ENCODE measurements at places on chromosomes 5 and 9.

GRCh38 chr5:32601623-32602295 lies 16.4 kb downstream of the SUB1 start:
- DNase-seq: no peak

GRCh38 chr5:150582241-150583109 lies 58.0 kb upstream of the SYNPO start:
- no peak for DNase-seq

DNA sequence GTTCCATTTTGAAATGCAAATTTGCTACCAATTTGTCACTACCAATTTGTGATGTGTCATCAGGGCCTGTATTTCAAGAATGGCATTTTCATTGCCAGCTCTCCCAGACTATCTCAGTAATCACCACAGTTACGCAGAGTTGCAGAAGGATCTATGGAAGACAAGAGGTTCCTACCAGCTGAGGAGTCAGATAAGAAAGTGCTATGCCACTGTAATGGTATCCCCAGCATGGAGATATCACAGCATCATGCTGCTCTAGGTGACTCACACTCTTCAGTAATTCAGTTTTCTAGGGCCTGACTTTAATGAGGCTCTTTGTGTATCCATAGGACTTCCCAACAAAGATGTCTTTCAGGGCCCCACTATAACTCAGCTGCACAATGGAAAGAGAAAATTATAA lies 490.3 kb downstream of the ARHGEF28 start:
- no peak for DNase-seq

DNA sequence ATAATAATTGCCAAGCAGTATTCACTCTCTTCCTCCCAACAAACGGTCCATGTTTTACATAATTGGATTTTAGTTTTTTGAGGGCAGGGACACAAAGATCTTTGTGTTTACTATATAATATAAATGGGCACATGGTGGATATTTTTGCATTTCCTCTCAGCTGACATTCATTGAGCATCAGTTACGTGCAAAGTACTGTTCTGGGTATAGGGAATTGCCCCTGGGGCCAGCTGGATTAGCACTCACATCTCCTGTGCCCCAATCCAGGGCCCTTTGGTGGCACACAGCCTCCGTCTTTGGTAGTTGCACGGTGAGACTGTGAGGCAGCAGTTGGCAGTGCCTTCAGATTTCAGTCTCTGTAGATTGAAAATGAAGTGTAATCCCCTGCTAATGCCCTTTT lies 1.6 kb downstream of the TDRD7 start:
- DNase-seq: no peak

DNA sequence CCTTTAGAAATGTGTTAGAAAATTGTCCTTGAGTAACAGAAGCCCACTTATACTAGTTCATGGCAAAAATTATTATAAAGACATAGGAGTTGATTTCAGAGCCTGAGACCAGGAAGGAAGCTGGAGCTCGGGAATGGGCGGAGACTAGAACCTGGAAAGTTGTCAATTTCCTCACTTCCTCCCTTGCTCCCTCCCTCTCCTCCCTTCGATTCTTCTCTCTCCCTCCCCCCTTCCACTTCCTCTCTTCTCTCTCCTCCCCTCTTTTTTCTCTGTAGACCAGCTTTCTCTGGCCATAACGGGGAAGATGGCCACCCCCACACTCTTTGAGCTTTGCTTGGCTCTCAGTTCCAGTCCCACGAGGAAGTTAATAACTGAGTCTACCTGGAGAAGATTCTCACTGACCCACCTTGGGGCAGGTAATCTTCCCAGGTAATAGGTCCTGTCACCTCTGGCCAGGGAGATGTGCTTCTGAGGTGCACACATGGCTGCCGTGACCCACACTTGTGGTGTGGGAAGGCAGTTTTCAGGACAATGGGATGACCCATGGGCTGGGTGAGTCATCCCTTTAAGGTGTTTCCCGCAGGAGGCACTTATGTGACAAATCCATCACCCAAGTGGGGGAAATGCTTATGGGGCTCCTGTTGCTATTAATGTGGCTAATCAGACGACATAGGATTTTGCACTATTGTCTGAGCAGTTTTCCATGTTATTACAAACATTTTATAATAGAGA lies 78.7 kb downstream of the HSPA4 start:
- DNase-seq: peak; percentile 28

- no peak for DNase-seq
Observed at GRCh38 chr9:124767821-124768220, 3.3 kb downstream of the NR6A1 start.

GRCh38 chr5:169162407-169162806 lies 138.5 kb downstream of the SLIT3 start:
- no peak for DNase-seq

GRCh38 chr5:163760498-163760897 lies 255.1 kb downstream of the MAT2B start:
- DNase-seq: peak; percentile 16

DNA sequence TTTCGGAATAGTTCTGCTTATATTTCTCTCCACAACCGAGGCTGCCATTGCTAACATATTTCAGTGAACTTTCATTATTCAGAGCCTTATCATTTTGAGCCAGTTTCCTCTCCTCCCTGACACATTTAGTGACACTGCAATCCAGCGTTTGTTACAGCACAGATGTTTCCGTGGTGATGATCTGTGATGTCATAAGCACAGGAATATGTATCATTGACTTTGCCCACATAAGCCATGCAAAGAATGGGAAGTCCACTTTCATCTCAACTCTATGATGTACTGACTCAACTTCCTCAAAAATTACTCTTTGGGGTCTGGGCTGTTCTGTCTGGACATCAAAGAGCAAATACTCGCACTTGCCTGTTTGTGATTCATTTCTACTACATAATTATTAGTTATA lies 291.8 kb downstream of the EBF1 start:
- DNase-seq: no peak

GRCh38 chr5:68087866-68088265 lies 127.7 kb upstream of the PIK3R1 start:
- no peak for DNase-seq

DNA sequence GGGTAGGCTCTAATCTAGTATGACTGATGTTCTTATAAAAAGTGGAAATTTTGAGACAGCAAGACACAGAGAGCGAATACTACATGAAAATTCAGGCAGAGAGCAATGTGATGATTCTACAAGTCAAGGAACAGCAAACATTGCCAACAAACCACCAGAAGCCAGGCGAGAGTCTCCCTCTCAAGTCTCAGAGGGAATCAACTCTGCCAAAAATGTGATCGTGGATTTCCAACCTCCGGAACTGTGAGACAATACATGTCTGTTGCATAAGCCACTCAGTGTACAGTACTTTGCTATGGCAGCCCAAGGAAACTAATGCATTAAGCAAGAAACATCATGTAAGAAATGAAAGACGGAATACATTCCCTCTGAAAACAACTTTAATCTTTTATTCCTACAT lies 52.1 kb upstream of the CCNG1 start:
- DNase-seq: no peak

- no peak for DNase-seq
Observed at GRCh38 chr5:151820903-151821302, 49.1 kb downstream of the G3BP1 start.

DNA sequence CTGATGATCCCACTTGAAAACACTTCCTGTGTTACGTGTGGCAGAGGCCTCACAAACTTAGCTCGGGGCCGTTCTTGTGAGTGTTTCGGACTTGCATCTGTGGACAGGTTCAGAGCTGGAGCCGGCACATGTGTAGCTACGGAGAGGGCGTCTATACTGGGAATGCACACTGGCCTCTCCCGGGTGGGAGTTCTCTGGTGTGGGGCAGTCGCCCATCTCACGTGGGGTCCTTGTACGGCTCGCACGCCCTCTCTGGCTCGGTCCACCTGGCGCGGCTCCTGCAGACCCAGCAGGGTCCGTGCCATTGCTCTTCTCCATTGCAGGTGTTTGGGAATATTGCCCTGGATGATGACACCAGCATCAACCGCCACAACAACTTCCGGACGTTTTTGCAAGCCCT lies 197.9 kb downstream of the CACNA1B start:
- DNase-seq: no peak

DNA sequence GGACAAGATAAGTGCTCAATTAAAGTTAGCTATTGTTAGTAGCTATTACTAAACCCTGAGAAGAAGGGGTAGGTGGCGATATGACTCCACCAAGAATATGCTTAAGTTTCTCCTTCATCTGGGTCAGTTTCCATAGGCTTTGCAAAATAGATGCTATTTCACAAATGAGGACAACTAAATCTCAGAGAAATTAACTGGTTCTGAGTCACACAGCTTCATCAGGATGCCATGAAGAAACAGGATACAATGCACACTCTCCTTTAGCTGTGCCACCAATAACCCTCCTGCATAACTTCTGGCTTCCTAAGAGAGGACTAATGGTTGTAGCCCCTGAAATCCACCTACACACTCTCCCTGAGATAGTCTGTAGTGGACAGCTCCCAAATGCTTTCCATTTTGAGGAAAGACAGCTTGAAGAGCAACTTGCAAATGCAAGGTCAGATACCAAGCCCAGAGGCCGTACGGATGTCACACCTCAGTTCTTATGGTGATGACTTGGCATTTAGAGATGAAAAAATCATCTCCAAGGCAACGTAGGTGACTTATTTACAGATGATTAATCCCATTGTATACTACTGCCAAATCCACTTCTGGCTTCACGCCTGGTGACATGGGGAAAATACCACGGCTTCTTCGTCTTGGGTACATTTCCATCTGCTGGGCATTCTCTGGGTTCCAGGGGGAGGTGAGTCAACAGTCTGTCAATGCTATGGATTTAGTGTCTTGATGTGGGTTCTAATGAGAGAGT lies 251.4 kb upstream of the IL12B start:
- DNase-seq: peak; percentile 85

DNA sequence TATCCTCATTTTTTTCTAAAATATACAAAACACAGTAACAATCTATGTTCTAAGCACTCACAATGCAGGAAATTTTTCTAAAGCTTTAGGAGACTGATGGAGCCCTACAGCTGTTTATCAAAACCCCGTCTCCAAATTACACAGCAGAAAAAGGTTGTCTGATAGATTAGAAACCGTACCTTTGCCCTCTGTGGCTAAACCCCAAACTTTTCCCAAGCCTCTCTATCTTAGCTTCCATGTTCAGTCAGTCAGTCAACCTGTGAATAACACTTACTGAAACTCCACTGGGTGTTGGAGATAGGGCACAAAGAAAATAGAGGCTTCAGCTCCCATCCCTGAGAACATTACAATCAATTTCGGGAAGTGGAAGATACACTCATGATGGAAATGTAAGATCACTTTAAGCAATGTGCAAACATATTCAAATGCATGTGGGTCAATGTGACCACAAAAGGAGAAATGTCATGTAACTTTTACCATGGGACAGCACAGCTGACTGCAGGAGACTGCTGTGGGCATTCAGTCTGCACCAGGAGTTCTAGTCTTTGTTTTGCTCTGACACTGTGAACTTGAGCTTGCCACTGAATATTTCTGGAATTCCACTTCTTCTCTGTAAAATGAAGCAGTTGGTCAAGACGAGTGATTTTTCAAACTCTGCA lies 279.5 kb upstream of the PIK3R1 start:
- no peak for DNase-seq

- no peak for DNase-seq
Observed at GRCh38 chr9:122075135-122076030, 17.7 kb downstream of the TTLL11 start.

DNA sequence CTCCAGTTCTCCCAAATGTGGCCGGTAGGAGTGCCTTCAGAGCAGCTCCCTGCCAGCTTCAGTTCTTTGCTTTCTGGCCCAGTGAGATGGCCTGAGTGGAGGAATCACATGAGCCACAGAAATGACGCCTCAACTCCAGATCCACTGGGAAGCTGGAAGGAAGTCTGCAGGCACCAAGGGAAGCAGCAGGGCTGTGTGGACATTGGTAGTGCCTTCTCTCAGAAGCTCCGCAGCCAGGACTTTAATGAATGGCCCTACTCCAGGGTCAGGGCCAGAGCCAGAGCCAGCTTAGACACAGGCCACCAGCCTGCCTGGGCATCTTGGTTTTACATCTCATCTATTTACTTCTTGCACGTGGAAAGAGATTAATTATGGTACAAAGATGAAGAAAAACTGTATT lies 12.0 kb upstream of the PSMB7 start:
- DNase-seq: no peak

- peak; percentile 91 for DNase-seq
Observed at GRCh38 chr5:55997742-55998351, 3.1 kb upstream of the IL6ST start.

DNA sequence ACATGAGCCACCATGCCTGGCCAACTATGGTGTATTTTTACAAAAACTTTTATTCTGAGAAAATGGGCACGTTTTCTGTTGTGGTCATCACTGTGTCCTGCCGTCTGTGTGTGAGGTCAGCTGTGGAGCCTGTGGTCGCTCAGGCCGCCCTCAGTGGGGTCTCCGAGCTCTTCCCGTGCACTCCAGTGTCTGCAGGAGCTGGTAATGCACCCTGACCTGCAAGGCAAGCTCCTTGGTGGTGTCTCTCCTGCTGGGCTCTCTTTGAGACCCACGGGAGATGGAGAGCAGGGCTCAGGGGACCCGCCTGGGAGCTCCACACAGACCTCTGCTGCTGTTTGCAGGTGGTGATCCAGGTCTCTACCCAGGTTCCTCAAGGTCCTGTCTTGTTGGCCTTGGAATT lies 9.6 kb upstream of the AHRR start:
- DNase-seq: no peak

GRCh38 chr5:124868676-124869075 lies 122.2 kb upstream of the ZNF608 start:
- no peak for DNase-seq

DNA sequence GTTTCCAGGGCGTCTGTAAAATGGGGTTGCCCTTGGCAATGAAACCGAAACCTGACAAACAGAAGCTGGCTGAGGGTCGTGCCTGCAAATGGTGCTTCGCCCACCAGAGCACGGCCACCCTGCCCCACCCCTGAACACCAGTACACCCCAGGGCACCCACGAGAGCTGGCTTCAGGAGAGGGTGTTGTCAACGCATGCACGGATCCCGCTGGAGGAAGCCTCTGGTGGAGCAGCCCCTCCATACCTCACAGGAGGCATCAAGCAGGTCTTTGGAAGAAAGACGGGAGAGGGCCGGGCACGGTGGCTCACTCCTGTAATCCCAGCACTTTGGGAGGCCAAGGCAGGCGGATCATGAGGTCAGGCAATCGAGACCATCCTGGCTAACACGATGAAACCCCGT lies 8.6 kb downstream of the SLC6A3 start:
- DNase-seq: no peak

DNA sequence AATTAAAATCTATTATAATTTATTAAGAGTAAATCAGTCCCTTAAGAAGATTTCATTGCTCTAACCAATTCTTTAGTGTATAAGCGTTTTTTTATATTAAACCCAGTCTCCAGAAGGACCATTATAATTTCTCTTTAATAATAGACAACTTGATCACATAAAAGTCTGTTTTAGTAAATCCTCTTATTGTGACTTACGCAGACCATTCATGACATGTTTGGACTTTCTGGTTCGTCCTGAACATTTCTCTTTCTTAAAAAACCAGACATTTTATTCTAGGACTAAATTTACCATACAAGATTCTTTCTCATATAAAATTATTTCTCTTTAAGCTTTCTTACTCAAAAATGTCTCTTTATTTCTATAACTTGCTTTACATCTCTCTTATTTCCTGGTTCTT lies 196.2 kb upstream of the RAI14 start:
- no peak for DNase-seq

Measured in foreskin keratinocyte (primary cell).